ENCODE measurements at places on chromosomes 12 and 14.

DNA sequence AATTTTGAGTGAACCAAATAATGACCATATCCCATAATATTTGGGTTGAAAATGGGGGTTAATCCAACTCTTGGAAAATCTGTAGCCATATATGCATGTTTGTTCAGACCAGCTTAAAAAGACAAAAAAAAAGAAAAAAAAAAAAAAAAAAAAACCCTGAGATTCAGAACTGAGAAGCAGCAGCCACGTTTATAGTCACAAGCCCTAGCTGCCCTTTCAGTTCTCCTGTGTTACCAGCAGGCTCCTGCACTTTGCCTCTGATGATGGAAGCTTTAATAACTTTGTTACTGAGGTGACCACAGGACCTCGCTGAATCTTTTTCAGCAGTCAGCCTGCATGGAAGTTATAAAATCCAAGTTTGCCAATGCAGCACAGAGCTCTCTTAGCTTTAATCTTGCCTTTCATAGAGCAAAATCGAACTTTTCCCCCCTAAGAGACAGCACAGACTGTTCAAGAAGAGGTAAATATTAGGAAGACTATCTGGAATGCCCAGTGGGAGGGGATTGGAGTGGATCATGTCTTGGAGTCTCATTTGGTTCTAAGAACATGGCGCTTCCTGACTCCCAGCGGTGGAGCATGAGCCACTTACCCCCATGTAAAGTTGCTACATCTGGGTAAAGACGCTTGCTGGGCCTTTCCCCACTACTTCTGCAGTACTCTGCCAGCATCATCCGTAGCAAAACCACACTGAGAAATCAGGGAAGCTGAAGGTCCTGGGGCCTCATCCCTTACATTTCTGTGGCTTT, 20.6 kb downstream of the GNG2 start:
- DNase-seq, result no peak

GRCh38 chr12:80884651-80885050, 53.1 kb downstream of the LIN7A start:
- DNase-seq, result no peak

DNA sequence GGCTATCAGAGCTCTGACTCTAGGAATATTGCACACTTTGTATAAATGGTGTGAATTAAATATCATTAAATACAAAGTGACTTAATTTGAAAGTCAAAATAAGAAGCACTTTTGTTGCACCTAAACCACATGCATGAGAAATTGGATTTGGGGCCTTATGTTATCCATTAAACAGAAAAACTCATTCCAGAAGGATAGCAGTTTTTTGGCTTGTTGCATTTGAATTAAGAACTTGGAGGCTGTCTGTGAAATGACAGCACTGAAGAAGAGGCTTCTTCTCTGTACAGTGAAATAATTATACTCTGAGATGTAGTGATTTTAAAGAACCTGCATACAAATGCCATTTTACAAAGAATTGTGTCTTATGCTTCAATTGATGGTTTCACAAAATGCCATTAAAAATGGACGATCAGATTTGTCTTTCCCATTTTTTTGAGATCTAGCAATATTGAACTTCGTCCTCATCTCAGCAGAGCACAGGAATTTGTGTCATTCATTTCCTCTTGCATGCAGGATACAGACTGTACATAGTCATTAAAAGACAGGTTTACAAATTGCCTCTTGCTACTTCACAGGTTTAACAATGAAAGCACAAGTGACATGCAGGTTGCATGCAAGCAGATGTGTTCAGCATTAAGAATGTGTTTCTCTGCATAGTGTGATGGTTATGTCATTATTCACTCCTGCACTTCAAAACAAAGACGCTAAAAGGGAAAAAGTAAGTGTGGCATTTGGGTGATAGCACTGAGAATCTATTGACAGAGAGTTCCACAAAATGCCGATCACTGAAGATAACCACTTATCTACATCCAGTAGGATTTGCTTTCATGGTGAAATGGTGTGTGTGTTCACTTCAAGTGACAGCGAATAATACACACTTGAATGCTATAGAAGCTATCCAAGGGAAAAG, 35.9 kb upstream of the PYGL start:
- no peak for DNase-seq

DNA sequence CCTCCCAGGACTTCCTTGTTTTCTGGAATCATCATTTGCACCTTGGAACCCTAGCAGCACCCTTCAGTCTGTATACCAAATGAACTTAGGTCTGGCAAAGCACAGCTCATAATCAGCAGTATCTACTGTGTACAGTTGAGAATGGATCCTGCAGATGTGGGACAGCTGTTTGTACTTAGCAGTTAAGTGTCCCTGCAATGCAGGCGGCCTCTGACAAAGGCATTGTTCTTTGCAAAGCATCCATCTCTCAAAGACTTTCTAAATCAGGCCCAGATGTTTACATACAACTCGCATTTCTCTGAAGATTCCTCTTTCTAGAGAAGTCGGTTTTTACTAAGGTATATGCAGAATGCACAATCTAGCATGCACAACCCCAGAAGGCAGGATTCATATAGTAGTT, 170.5 kb upstream of the RBM19 start:
- DNase-seq, result no peak

DNA sequence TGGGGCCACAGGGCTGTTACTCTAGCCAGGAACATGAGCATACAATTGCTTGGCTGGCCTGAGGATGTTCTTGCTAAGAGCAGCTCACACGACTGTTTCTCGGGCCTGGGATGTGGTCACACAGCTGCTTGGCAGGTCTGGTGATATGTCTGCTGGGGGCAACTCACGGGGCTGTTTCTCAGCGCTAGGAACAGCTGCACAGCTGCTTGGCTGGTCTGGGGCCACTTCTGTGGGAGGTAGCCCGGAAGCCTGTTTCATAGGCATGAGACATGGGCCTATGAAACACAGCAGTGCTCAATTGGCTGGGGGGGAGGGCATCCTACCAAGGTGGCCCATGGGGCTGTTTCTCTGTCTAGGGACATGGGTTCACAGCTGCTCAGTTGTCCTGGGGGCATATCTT, 73.4 kb upstream of the DDHD1 start:
- DNase-seq, result no peak

DNA sequence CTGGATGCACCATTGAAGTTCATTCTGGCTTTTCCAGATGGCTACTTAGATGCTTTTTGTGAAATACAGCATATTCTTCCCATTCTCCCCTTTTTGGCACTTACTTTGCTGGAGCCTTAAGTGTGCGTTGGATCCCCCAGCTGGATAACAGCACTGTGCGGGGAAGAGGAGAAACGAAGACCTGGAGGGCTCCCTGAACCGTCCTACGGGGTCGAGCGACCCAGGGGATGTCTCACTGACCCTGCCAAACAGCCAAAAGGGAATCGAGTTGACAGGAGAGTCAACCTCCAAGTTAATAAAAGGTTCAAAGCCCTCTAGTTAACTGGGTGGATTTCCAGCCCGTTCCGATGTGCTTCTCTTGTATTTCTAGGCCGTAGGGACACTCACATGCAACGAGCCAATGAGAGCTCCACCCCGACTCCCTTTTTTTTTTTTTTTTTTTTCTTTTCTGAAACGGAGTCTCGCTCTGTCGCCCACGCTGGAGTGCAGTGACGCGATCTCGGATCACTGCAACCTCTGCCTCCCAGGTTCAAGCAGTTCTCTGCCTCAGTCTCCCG, 1.0 kb upstream of the CAMKK2 start:
- DNase-seq, result peak; percentile 41

- no peak for DNase-seq
Observed at GRCh38 chr14:101884934-101885576, 79.3 kb upstream of the DYNC1H1 start.

DNA sequence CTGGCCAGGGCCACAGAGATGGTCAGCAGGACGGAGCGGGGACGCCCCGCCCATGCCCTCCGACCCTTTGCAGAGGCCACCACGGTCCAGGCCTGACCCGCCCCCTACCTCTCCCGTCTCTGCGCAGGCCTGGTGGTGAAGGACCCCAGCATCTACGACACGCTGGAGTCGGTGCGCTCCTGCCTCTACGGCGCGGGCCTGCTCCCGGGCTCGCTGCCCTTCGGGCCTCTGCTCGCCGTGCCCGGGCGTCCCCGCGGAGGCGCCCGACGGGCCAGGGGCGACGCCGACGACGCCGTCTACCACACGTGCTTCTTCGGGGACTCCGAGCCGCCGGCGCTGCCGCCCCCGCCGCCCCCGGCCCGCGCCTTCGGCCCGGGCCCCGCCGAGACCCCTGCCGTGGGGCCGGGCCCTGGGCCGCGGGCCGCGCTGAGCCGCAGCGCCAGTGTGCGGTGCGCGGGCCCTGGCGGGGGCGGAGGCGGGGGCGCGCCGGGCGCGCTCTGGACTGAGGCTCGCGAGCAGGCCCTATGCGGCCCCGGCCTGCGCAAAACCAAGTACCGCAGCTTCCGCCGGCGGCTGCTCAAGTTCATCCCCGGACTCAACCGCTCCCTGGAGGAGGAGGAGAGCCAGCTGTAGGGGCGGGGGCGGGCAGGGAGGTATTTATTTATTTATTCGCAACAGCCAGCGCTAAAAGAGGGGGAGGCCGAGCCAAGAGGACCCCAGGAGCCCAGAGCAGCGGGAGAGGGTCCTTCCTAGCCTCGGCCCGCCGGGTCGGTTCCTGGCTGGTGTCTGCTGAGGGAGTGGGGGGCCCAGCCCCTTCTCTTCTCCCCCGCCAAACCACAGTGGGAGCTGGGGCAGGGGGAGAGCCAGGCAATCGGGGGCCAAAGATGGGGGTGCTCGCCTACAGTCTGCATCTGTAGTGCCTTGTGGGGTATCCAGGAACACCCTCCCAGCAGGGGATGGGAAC, 8.1 kb downstream of the TAMALIN start:
- no peak for DNase-seq

DNA sequence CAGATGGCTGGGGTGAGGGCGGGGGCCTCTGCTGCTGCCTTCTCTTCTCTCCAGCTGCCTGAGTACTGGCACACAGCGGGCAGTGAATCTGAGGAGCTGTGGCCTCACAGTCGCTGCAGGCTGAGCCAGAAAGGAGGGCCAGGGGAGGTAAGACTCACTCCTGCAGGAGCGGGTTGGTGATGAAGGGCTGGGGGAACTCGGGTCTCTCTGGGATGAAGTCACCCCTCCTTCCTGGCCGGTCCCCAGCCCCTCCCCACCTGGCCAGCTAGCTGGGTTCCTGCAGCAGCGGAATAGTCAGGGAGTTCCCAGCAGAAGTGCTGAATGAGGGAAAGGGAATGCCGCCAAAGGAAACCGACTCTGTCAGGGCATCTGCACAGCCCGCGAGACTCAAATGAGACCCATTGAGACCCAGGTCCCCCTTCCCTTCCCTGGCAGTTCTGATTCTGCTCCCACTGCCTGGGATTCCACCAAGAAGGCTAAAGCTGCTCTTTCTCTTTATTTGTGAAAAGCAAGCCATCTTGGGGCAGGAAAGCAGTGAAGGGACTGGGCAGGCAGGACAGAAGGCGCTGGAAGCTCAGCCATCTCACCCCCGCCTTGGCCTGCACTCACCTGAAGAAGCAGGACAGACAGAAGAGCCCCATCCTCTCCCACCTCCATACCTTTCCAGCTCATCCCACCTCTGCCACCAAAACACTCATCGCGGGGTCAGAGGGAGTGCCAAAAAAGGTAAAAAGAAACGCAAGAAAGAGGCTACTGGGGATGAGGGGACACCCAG, 5.3 kb downstream of the NGB start:
- DNase-seq, result no peak

DNA sequence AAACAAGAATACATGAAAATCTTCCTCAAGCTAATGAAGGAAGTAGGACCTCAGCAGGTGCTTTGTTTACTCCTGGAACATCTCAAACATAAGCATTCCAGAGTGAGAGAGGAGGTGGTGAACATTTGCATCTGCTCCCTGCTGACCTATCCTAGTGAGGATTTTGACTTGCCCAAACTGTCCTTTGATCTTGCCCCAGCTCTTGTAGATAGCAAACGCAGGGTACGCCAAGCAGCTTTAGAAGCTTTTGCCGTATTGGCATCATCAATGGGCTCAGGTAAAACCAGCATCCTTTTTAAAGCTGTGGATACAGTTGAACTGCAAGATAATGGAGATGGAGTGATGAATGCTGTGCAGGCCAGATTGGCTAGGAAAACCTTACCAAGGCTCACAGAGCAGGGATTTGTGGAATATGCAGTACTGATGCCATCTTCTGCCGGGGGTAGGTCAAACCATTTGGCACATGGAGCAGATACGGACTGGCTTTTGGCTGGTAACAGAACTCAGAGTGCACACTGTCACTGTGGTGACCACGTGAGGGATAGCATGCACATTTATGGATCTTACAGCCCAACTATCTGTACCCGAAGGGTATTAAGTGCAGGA, 1.9 kb downstream of the TOGARAM1 start:
- DNase-seq, result no peak

DNA sequence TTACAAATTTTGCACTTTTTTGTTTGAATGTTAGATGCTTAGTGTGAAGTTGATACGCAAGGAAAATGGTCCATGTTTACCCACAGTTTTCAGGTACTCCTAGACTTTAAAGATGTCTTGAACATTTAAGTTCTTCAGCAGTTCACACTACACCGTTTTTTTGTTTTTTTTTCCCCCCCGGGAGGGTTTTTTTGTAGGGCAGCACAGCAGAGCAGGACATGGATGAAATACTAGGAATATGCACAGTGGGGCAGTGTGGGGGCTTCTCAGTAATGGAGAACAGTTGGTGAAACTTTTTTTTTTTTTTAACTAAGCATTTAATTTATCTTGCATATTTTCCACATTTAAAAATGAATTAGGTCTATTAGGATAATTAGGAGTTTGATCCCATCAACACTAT, 4.9 kb downstream of the RAN start:
- DNase-seq, result no peak

DNA sequence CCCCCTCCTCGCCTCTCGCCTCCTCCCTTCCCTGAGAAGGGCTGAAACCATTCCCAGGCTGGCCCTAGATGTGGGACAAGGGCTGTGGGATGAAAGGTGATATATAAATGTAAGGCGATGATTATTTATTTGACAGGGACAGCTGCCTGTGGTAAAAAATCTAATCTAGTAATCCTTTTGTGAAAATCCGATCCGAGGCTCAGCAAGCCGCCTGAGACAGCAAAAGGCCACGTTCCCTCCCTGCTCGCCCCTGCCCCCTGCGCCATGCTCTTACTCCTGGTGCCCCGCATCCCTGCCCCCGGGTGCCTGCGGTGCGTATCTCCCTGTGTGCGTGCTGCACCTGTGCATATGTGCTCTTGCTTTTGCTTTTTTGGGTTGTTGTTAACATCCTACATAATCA, 65.2 kb downstream of the TSPAN9 start:
- DNase-seq, result no peak

GRCh38 chr12:108653082-108653516, 19.4 kb upstream of the SELPLG start:
- no peak for DNase-seq

DNA sequence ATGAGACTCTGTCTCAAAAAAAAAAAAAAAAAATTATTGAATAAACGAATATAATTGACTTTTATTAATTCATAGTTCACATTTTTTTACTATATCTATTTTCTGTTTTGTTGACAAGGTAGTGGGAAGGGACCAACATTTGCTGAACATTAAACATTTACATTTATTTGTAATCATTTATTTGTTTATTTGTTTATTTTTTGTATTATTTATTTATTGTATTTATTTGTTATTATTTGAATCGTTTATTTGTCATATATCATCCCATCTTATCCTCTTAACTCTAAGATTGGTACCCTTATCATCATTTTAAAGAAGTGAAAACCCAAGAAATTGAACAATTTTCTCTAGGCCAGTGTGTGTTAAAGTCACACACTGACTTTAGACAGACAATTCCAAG, 101.5 kb downstream of the SYT1 start:
- DNase-seq, result no peak
